ENCODE measurements at places on chromosomes 5 and 9.

DNA sequence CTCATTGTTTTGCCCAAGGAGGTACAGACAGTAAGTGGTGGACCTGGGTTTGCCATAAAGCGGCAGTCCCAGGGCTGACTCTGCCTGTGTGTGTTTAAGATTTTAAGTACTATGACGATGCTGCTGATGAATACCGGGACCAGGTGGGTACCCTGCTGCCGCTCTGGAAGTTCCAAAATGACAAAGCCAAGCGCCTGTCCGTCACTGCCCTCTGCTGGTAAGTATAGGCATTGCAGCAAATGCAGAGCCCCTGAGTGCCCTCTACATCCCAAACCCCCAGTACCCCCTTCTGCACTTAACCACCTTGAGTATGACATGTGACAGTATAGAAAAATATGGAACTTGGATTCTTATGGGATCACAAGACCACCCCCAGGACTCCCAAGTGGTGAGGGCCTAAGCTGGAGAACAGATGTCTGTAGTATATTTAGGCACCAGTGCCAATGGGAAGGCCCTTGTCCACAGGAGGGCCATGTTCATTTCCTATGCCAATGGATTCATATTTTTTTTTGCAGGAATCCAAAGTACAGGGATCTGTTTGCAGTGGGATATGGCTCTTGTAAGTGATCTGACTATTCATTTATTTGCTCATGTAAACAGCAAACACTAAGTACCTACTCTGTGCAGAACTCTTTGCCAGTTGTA is 22.0 kb downstream of the ENHO start:
- DNase-seq, result peak; percentile 61

GRCh38 chr5:80757290-80757689 is 102.5 kb upstream of the DHFR start:
- no peak for DNase-seq

DNA sequence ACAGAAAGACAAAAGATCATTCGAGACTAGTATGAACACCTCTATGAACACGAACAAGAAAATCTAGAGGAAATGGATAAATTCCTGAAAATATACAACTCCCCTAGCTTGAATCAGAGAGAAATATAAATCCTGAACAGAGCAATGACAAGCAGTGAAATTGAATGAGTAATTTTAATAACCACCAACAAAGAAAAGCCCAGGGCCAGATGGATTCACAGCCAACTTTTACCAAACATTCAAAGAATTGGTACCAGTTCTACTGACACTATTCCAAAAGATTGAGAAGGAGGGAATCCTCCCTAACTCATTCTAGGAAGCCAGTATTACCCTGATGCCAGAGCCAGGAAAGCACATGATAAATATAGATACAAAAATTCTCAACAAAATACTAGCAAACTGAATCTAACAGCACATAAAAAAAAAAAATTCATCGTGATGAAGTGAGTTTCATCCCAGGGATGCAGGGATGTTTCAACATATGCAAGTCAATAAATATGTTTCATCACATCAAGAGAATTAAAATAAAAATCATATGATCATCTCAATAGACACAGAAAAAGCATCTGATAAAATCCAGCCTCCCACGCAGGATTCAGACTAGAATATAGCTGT is 25.2 kb upstream of the PTGER4 start:
- no peak for DNase-seq

DNA sequence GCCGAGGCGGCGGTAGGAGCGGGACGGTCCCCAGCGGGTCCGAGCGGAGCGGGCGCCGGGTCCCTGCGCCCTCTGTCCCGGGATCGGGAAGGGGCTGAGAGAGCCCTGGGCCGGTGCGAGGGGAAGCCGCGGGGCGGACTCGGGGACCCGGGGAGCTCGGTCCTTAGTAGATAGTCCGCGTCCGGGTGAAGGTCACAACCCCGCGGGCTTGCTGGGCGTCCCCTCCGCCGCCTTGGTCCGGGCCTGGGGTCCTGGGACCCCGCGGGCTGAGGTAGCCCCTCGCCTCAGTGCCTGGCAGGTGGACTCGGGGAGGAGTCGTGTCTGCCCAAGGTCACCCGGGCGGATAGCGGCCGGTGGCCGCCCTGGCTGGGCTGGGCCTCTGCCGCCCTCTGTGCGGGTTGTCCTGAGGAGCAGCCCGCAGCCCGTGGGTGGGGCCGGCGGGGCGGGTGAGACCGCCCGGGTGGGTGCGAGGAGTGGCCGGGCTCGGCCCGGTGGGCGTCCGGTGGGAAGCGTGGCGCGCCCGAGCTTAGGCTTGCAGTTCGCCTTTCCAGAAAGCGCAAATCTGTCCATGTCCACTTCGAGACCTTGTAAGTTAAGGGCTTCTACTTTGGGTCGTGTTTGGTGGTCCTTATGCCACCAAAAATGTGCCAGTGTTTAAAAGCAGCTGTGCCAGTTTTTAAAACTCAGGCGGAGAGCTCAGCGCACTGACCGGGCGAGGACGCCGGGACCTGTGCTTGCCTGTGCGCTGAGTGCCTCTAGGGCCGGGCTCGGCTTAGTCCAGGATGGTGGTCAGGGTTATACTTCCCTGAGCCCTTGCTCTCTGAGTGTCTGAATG is 554 bp downstream of the SDHA start:
- DNase-seq, result no peak
